Effector memory CD8-positive, alpha-beta T cell (primary cell): ENCODE measurements at places on chromosomes 3 and 15.
A peak's percentile ranks its signal among the peaks of the same experiment; 100 is the strongest.

DNA sequence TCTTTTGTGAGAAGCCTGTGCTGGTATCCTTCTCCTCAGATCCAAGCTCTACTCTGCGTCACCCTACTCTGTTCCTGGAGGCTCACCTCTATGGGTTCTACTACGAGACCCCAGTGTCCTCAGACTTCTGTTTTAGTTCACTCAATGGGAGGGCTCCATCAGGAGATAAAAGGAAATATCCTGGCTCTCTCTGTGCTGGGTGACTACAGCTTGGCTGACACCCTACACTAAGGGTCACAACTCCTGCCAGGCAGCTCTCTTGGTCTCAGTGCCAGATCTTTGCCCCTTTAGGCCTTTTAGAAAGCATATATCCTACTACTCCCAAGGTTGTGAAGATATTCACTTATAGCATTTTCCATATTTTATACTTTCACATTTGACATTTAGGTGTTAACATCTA is 46.5 kb downstream of the SPG11 start:
- peaks cover 71% of the 10 kb centered on the region for H3K36me3 ChIP-seq
- no peak overlapping the region for H3K4me3 ChIP-seq
- DNase-seq, result no peak
- H3K27ac ChIP-seq, result peak overlapping the region; percentile 61
- H3K27me3 ChIP-seq, result no peaks in the 10 kb centered on the region

- H3K4me1 ChIP-seq, result no peaks in the 10 kb centered on the region
- H3K36me3 ChIP-seq, result no peaks in the 10 kb centered on the region
- H3K4me3 ChIP-seq, result no peak overlapping the region
- peaks cover 9% of the 10 kb centered on the region for H3K27me3 ChIP-seq
Measured at GRCh38 chr3:135911110-135911509, 54.4 kb upstream of the PPP2R3A start.

DNA sequence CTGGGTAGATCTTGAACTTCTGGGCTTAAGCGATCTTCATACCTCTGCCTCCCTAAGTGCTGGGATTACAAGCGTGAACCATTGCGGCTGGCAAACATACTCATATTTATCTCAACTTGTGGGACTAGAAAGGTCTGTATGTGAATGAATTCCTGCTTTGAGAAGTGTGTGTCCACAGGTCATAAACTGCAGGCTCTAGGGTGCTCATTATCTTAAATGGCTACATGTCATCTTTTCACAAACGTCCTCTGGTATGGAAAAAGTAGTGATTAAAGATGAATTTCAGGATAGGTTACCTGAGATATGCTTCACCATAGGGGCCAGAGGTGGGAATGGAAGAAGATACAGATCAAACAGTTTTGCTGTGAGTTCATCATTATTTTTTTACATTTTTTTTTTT is 7.8 kb upstream of the HDAC11 start:
- no peak overlapping the region for H3K4me3 ChIP-seq
- peaks cover 15% of the 10 kb centered on the region for H3K27me3 ChIP-seq
- no peak overlapping the region for H3K27ac ChIP-seq

GRCh38 chr15:58190419-58190818 is 52.2 kb downstream of the AQP9 start:
- no peak overlapping the region for H3K4me3 ChIP-seq
- no peaks in the 10 kb centered on the region for H3K36me3 ChIP-seq
- H3K27ac ChIP-seq, result no peak overlapping the region
- no peak for DNase-seq

GRCh38 chr3:126667631-126668449 is 12.9 kb upstream of the TXNRD3 start:
- H3K27me3 ChIP-seq, result peaks cover 61% of the 10 kb centered on the region
- no peaks in the 10 kb centered on the region for H3K36me3 ChIP-seq
- H3K4me1 ChIP-seq, result peaks cover 9% of the 10 kb centered on the region
- no peak for DNase-seq

DNA sequence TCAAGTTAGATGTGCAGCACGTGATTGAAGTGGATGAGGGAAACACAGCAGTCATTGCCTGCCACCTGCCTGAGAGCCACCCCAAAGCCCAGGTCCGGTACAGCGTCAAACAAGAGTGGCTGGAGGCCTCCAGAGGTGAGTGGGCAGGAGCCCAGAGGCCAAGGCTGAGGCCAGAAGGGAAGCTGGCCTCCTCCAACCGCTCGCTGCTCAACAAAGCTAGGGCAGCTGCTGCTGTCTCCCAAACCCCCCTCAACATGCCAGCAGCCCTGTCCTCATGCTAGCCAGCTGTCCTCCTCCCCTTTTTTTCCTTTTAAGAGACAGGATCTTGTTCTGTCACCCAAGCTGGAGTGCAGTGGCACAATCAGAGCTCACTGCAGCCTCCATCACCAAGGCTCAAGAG is 57.0 kb downstream of the BOC start:
- H3K27ac ChIP-seq, result no peak overlapping the region
- DNase-seq, result no peak
- no peaks in the 10 kb centered on the region for H3K36me3 ChIP-seq

DNA sequence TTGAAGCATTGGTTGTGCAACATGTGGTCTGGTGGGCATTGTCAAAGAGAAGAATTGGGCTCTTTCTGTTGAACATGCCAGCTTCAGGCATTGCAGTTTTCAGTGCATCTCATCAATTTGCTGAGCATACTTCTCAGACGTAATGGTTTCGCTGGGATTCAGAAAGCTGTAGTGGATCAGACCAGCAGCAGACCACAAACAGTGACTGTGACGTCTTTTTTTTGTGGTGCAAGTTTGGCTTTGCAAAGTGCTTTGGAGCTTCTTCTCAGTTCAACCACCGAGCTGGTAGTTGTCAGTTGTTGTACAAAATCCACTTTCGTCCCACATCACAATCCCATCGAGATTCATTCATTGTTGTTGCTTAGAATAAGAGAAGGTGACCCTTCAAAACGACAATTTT is 84.5 kb downstream of the NPAP1 start:
- no peak for DNase-seq
- no peaks in the 10 kb centered on the region for H3K27me3 ChIP-seq
- H3K4me3 ChIP-seq, result no peak overlapping the region
- no peaks in the 10 kb centered on the region for H3K4me1 ChIP-seq

DNA sequence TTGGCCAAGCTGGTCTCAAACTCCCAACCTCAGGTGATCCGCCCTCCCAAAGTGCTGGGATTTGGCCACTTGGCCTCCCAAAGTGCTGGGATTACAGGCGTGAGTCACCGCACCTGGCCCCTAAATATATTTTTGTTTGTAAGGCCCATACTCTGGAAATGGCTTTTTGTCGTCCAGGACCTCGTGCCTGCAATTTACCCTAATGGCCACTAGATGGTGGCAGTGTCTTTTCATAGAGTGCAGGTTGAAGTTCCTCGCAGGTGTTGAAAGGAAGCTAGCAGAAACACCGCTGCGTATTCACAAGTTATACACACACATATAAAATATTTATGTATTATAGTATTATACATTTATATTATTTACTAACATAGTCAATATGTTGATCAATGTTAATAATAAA is 97.2 kb downstream of the LRTM1 start:
- H3K36me3 ChIP-seq, result no peaks in the 10 kb centered on the region
- no peaks in the 10 kb centered on the region for H3K27me3 ChIP-seq
- no peak for DNase-seq
- H3K27ac ChIP-seq, result no peak overlapping the region
- no peak overlapping the region for H3K4me3 ChIP-seq

- H3K27ac ChIP-seq, result no peak overlapping the region
- H3K36me3 ChIP-seq, result peaks cover 2% of the 10 kb centered on the region
- H3K4me1 ChIP-seq, result no peaks in the 10 kb centered on the region
Measured at GRCh38 chr3:172931746-172932285, 181.3 kb downstream of the ECT2 start.

- H3K4me3 ChIP-seq, result no peak overlapping the region
- H3K4me1 ChIP-seq, result no peaks in the 10 kb centered on the region
- H3K27me3 ChIP-seq, result peaks cover 27% of the 10 kb centered on the region
Measured at GRCh38 chr3:137061186-137061585, 103.4 kb downstream of the IL20RB start.

- H3K27ac ChIP-seq, result no peak overlapping the region
- H3K36me3 ChIP-seq, result no peaks in the 10 kb centered on the region
- no peaks in the 10 kb centered on the region for H3K4me1 ChIP-seq
- no peak for DNase-seq
- no peak overlapping the region for H3K4me3 ChIP-seq
Measured at GRCh38 chr15:79154483-79155135, 64.0 kb upstream of the RASGRF1 start.
